Brain (organoid and tissue), 16 donors: ENCODE measurements at places on chromosomes 16 and 17. TPM values are rescaled to one million over a fixed set of nuclear protein-coding genes. Genes with fewer than 3 reads are reported as not detected.

HSPB9 gene
- 0.54 TPM for polyA plus RNA-seq

NDUFAB1 gene
- 160 TPM for polyA plus RNA-seq

MEOX1 gene
- polyA plus RNA-seq, result not detected

OTOP3 gene
- not detected for polyA plus RNA-seq

GPRC5C gene
- 63.8 TPM for polyA plus RNA-seq

ZNF624 gene
- polyA plus RNA-seq, result 0.85 TPM

PPL gene
- 43.5 TPM for polyA plus RNA-seq

MARCHF10 gene
- 5.6 TPM for polyA plus RNA-seq

XAF1 gene
- polyA plus RNA-seq, result 1.8 TPM

TPSG1 gene
- not detected for polyA plus RNA-seq
